ENCODE measurements at places on chromosomes 2 and 18. TPM values are rescaled to one million over a fixed set of nuclear protein-coding genes. Genes with fewer than 3 reads are reported as not detected.

GRCh38 chr2:120758181-120759144, 22.8 kb downstream of the GLI2 start:
- DNase-seq = peak; percentile 86

GRCh38 chr18:12359515-12359927, 17.5 kb downstream of the AFG3L2 start:
- DNase-seq = no peak

GRCh38 chr2:145975406-145975805, 1455.5 kb upstream of the ZEB2 start:
- DNase-seq = no peak

DNA sequence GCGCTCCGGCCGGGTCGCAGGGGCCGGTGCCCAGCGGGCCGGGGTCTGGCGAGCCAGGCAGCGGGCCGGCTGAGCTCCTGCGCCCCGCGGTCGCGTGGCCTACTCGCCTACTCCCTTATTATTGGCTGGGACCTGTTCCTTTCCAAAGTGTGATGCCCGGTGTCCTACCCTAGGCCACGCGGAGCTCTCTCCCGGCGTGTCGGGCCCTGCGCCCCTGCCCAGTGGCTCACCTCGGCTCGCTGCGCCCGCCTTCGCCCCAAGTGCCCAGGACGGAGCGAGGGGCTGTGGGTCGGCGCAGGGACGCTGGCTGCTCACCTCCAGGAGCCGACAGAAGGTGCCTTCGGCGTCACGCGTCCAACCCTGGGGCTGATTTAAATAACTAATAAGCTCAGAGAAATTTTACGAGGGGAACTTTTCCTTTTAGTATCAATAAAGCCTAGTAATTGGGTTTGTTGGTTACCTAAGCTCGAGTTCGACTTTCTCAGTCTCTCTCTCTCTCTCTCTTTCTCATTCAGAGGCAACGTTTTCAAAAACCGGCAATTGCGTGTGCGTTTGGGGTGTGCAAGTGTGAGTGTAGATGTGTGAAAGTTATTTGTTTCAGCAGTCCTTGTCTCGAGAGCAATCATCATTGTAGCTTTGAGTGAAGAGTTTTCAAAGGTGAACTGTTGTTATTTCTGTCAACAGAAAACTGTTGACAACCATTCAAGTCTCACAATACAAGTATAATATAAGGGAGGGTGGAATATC, 7.0 kb upstream of the SATB2 start:
- no peak for DNase-seq

DNA sequence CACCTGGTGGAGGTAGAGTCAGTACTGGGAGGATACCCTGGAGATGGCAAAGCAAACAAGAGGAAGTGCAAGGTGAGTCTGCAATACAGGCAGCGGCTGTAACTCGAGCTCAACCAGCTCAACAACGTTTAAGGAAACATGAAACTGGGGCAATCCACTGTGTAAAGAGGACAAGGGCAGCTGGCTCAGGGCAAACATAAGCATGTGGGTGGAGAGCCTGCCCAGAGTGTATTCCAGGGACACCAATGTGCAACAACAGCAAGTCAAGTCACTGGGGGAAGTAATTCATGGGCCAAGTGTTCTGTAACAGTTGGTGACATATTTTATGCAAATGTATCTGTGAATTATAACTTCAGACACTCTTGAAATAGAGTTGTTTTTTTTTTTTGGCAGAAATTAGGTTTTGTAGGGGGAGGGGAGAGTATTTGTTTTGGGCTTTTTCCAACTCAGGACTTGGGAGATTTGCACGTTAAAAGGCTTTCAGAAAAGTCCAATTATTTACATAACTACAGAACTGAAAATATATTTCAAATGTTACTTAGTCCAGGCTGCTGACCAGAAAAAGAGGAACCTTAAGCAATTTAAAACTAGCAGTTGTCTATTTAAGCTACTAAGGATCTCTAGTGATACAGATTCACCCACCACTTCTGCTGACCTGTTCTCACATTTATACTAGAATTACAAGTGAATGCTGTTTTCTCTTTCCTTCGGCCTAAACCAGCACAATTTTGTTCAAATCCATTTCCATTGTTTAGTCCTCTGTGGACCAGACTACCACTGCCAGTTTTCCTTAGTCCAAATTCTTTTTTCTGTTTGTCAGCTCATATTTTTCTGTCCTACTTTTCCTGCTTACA, 18.6 kb downstream of the NRXN1 start:
- DNase-seq = no peak

- DNase-seq = no peak
These were observed 65.1 kb downstream of the USP40 start for GRCh38 chr2:233501198-233502076.

DNA sequence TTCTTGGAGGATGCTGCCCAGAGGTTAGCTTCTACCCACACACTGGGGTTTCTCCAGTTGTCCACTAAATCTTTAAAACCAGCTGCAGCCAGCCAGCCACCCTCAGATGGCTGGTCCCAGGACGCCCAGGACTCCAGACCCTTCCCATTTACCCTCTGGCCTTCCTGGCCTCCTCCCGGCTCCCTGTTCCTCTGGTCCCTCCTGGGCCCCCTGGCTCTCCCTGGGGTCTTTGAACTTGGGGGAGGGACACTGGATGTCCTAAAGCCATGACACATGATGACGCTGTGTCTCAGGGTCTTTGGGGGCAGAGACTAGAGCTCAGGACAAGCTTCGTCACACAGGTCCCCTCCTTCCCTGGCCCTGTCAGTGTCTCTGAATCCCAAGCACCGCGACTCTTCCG, 201.1 kb upstream of the HDAC4 start:
- DNase-seq = no peak

The KIAA2012 gene
- total RNA-seq = not detected

The KCNJ3 gene
- 16.2 TPM for total RNA-seq

- no peak for DNase-seq
These were observed 73.8 kb downstream of the MAP3K20 start for GRCh38 chr2:173149491-173149890.

The SIX3 gene
- total RNA-seq = not detected

DNA sequence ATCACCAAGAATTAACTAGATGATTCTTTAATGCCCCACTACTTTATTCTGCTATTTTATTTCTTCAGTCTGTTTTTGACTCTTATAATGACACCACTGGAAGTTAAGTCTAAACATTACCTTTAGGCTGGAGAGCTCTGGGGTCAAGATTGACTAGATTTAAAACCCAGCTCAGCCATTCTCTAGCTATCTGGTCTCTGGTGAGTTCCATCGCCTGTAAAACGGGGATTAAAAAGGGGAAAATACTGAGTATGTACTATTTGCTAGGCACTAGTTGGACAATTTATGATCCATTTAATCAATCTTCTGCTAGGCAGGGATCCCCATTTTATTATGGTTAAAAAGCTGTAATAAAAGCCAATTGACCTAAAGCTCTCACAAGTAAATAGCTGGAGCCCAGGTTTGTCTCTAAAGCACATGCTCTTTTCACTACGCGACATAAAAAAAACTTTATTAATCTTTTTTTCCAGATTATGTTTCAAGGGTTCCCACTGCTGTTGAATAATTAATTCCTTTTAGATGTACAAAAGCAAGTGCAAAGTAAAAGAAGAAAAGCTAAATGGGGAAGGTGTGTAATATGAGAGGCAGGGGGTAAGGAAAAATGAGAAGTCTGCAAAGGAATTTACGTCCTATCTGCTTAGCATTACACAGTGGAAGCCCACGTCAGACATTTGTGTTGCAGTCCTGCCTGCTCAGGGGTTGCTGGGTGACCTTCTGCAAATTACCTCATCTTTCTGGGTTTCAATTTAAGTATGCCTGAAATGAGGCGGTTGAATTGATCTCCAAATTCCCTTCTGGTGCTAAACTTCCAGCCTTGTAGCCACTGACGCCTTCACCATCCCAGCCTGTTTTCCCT, 918 bp upstream of the NABP1 start:
- DNase-seq = no peak

DNA sequence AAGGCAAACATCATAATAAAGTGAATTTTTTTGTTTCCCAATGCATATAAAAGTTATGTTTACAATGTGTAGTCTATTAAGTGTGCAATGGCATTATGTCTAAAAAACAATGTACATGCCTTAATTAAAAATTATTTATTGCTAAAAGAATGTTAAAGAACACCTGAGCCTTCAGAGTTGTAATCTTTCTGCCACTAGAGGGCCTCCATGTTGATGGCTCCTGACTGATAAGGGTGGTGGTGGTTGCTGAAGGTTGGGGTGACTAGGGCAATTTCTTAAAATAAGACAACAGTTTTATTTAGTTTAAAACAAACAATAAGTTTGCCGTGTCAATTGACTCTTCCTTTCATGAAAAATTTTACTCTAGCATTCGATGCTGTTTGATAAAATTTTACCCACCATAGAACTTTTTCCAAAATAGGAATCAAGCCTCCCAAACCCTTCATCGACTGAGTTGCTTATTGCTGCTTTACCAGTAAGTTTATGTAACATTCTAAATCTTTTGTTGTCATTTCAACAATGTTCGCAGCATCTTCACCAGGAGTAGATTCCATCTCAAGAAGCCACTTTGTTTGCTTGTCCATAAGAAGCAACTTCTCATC, 32.3 kb downstream of the MAP3K2 start:
- DNase-seq = no peak

GRCh38 chr2:215098875-215099274, 39.6 kb downstream of the ABCA12 start:
- DNase-seq = no peak

The RIT2 gene
- not detected for total RNA-seq

The CD8B2 gene
- total RNA-seq = not detected

The HRH4 gene
- total RNA-seq = not detected

- no peak for DNase-seq
These were observed 30.0 kb downstream of the IL1R2 start for GRCh38 chr2:102021779-102022178.

DNA sequence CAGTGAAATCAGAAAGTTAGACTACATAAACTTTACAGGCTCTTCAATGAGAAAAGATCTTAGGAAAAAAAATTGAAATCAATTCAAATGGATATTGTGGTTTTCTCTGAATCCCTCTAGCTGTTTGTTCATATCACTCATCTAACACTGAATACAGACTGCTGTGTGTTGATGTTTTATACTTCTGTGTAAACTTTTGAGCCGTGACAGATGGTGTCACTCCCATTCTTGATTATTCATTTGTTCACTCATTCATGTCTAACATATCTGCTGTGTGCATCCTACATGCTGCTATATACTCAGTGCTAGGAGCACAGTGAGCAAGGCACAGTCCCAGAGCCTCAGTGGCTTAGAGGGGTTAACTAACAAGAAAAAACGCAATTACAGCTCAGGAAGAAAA, 12.6 kb downstream of the KLHL23 start:
- no peak for DNase-seq

- no peak for DNase-seq
These were observed 36.0 kb downstream of the PAIP2B start for GRCh38 chr2:71190656-71191569.

The FMNL2 gene
- 45.0 TPM for total RNA-seq

The DNAJC5G gene
- total RNA-seq = 1.0 TPM

The SAG gene
- total RNA-seq = not detected

DNA sequence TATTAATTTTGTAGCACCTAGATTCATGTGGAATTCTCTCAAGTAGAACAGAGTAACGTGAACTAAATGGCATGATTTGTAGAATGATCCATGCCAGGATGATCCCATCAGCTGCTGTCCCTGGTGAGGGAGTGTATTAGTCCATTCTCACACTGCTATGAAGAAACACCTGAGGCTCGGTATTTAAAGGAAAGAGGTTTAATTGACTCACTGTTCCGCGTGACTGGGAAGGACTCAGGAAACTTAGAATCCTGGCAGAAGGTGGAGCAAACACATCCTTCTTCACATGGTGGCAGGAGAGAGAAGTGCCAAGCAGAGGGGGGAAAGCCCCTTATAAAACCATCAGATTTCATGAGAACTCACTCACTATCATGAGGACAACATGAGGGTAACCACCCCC, 312.6 kb downstream of the PTPRM start:
- DNase-seq = no peak

GRCh38 chr2:28414583-28414982, 21.9 kb downstream of the FOSL2 start:
- DNase-seq = peak; percentile 38

GRCh38 chr2:120432293-120432975, 86.5 kb downstream of the INHBB start:
- no peak for DNase-seq

- no peak for DNase-seq
These were observed 3.1 kb downstream of the EGR4 start for GRCh38 chr2:73290049-73290839.

GRCh38 chr2:105397025-105397722, 1.7 kb downstream of the FHL2 start:
- DNase-seq = no peak

DNA sequence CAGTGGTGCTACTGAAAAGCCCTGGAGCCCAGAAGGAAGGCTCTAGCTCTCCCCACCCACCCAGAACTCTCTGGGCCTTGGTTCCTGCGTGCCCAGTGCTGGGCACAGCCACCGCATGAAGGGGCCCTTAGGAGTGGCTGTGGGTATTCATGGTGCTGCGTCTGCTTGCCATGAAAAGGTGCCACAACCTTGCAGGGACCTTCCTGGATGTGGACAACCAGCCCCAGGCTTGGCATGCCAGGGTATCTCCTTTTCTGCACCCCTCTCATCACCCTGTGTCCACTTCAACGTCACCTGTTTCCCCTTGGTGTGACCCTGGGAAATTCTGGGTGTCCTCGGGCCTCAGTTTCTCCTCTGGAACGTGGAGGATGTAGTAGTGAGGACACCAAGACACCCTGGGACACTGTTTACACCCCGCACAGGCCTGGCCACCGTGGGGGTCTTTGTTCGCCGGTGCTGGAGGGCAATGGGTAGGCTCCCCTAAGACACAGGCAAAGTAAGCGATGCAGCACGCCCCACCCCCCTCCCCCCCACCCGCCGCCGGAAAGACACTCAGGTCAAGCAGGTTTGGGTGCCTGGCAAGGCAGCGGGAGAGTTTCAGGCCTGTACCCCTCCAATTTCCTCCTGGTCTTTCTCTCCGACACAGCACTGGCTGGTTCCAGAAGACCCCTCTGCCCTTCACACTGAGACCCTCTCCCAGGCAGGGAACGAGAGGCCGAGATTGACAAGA, 34.8 kb upstream of the TAF1B start:
- DNase-seq = peak; percentile 37

- DNase-seq = no peak
These were observed 13.2 kb downstream of the MAP4K4 start for GRCh38 chr2:101710471-101711318.

DNA sequence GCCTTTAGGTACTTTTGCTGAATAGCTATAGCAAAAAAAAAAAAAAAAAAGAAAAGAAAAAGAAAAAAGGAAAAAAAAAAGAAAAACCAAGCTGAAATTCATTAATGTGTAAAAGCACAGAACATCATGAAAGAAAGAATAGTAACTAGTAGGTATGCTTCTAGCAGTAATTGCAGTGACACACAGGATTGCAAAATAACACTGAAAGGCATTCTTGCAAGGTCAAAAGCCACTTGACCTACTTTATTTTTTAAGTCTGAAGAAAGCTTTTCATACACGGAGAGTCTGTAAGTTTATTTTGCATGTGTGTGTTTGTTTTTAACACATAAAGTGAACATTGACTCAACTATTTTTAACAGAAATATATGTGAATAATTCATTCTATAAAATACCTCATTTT, 54.4 kb downstream of the DOK6 start:
- no peak for DNase-seq

The SCG2 gene
- 0.90 TPM for total RNA-seq

All from posterior vena cava (tissue), 2 donors.